ENCODE measurements at places on chromosomes 4 and X.

DNA sequence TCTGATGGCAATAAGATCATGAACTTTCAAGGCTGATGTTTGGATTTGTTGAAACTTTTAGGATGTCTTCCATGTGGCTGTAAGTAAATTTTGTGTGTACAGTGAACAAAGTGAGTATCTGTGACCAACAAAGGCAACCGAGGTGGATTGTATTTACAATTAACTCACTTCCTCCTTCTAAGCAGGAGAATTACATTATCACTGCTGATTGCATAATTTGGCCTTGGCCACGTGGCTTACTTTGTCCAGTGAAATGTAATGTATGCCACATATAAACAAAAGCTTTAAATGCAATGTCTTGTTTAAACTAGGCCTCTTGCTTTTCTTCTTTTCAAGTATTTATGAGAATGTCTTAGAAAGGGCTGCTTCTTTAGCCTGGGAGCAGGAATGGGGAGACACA, 66.3 kb upstream of the MAD2L1 start:
- no peak for DNase-seq

GRCh38 chr4:185810746-185811508, 1.1 kb downstream of the SORBS2 start:
- DNase-seq = no peak

DNA sequence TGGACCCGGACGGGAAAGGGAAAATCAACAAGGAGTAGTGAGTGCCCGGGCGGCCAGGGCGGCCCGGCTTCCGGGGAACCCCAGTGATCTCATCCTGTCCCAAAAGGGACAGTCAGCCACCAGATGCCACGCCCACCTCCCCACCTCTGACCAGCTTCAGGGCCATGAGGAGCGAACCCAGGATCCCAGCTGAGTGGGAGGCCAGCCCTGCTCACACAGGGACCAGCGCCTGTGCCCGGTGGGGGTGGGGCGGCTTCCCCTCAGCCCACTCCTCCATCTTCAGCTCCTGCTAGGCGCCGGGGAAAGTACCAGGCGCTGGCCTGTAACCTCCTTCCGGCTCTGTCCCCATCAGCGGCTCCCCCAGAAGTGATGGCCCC, 6.2 kb downstream of the MYL5 start:
- DNase-seq = no peak

DNA sequence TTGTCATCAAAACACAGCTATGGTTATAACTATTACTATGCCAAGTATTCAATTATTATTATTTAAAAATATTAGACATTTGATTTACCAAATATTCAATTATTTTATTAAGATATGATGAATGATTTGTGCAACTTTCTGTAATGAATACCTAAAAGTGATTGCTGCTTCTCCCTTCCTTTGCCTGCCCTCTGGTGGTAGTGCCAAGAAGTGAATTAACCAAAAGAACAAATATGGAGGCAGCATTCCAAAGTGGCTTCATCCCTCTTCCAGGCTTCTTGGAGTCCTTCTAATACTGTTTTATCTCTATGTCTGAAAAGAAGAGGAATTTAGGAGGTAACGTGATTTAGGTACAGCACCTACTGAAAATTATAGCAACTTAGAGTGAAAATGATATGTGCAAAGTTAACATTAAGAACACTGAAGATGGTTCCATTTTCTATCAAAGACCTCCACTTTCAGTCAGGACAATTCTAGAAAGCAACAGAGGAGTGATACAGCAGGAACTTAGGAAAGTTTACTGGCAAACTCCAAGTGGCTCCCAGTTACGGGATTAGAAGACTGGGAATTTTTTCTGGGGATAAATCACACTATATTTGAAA, 43.0 kb downstream of the ENPEP start:
- no peak for DNase-seq

DNA sequence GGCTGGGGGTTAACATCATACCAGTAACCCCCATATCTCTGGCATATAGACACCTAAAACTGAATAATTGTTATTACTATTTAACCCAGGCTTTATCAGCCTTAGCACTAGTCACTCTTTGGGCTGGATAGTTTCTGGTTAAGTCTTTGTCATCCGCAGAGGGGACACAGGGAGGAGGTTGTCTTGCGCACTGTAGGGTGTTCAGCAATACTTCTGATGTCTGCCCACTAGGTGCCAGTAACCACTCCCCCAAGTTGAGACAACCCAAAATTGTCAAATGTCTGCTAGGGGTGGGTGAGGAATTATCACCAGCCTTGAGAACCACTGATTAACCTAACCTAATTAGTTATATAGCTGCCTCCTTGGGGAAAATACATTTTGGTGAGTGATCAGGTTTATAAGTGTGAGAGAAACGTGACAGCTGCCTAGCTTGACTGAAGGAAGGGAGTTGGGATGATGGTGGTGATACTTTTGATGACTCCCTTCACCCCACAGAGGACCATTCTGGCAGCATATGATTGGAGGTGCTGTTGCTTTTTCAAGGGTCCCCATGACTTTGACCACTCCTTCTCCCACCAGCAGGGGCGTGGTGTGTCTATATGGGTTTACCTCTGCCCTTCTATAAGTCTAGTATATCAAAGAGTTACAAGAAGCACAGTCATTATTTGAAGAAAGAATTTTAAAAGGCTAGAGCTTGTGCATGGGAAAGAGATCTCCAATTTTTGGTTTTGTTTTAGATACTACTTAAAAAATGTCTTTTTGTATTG, 140.9 kb downstream of the STIM2 start:
- no peak for DNase-seq

DNA sequence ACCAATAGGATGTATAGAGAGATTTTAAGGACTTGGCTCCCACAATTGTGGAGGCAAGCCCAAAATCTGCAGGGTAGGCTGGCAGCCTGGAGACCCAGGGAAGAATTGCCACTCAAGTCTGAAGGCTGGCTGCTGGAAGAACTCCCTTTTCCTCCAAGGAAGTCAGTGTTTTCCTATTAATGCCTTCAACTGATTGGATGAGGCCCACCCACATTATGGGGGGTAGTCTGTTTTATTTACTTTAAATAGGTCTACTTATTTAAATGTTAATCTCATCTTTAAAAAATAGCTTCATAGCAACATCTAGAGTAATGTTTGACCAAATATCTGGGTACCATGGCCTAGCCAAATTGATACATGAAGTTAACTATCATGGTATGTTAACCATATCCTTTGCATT, 18.7 kb downstream of the LSM6 start:
- DNase-seq = no peak

- DNase-seq = no peak
Observed at GRCh38 chrX:112834031-112834845, 6.4 kb downstream of the AMOT start.

DNA sequence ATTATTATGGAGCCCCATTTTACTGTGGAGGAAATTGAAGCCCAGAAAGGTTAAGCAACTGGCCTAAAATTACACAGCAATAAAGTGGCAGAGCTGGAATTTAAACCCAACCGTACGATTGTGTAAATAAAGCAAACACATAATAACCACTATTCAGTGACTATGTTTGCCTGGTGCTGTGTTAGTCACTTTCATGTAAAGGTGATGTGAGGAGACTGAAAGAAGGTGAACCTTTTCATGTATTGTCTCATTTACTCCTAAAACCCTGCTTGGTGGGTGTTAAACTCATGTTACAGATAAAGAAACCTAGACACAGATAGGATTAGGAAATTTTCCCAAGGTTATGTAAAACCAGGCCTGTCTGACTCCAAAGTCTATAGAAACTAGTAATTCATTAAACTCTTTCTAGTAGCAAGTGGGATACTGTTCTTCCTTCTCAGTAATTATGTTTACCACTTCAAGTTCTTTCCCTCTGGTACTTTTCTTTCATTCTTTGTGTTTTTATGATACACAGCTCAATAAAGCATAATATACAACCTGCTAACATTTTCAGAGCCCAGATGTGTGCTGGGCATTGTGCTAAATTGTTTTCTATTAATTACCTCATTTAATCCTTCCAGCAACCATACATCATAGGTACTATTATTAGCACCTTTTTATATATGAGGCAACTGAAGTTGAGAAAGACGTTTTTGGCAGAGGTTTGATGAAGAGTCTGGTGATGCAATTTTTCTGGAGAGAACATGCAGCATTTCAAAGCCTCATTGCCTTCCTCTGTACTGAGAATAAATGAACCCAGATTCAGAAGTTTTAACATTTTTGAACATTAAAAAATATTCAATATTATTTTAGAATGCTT, 202.7 kb downstream of the SPRY1 start:
- no peak for DNase-seq

- DNase-seq = no peak
Observed at GRCh38 chr4:101967697-101968346, 177.3 kb downstream of the BANK1 start.

- DNase-seq = no peak
Observed at GRCh38 chr4:113773756-113774155, 12.2 kb upstream of the CAMK2D start.

Data from epithelial cell of proximal tubule (primary cell).